D721Med (cell line): ENCODE measurements at places on chromosomes 7 and 10.

GRCh38 chr7:89857767-89858166 lies 296.5 kb upstream of the STEAP1 start:
- DNase-seq, result no peak

DNA sequence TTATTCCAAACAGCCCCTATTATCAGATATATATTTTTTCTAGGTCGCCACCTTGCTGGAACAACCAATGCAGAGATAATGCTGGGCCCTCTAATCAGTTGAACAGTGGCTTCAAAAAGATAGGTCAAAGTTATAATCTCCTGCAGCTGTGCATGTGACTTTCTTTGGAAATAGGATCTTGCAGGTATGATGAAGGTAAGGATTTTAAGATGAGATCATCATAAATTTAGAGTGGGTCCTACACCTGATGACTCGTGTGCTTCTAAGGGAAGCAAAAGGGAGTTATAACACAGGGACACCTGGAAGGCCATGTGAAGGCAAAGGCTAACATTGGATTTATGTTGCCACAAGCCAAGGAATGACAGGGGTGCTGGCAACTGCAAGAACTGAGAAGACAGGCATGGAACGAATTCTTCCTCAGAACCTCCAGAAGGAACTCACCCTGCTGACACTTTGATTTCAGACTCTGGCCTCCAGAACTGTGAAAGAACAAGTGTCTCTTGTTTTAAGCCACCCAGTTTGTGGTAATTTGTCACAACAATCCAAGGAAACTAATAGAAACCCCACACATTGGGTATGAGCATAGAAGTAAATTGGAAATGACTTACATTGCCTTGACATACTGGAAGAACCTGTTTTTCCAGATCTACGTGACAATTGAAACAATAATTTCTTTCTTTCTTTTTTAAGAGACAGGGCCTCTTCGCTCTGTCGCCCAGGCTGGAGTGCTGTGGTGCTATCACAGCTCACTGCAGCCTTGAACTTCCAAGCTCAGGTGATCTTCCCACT lies 34.4 kb downstream of the CCDC71L start:
- DNase-seq, result no peak

- DNase-seq, result no peak
Measured at GRCh38 chr7:2405601-2406345, 2.4 kb downstream of the CHST12 start.

DNA sequence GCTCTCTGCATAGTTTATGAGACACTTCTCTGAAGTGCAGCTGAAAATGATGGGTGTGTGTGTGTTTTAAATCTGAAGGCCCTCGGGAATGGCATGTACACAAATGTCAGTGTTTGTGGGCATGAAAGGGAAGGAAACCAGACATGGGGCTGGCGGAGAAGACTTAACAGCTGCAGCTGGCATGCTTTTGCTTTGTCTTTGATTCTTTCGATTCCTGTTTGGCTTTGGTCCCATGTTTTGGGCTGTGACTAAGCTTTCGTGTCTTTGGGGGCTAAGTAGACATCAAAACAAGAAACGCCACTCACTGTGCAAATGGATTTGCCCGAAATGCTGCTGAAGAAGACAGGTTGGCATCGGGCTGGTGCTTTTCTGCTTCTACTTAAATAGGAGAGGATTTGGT lies 179.3 kb downstream of the PFKFB3 start:
- no peak for DNase-seq

- no peak for DNase-seq
Measured at GRCh38 chr10:112209684-112210131, 26.1 kb upstream of the GPAM start.

GRCh38 chr7:123711832-123712293 lies 36.9 kb downstream of the WASL start:
- DNase-seq, result no peak

DNA sequence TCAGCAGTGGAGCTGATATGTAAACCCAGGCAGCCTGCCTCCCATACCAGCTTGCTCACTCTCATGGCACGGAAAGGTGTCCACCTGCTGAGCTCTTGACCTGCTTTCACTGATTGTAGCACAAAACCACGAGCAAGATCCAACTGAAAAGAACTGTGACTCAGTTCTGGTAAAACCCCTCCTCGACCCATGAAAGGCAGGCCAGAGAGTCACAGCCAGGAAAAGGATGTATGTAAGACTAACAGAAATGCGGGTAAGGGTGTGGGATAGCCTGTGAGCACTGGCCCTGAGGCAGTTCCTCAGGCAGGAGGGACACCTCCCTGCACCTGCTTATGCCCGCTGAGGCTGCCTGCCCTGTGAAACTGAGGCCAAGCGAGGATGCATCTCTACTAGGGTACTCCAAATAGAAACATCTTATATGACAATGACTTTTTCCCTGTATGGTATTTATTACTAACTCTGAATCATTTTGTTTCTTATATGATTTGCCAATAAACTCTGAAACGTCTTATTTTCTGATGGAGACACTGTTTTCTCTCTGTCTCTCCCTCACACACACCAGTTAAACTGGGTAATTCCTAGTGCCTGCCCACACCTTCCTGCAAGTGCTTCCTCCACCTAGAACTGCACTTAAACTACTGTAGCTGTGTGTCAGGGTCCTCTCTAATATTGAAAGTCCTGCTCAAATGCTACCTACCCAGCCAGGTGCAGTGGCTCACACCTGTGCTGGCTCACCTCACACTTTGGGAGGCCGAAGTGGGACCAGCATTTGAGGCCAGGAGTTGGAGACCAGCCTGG lies 73.3 kb upstream of the GHITM start:
- no peak for DNase-seq

DNA sequence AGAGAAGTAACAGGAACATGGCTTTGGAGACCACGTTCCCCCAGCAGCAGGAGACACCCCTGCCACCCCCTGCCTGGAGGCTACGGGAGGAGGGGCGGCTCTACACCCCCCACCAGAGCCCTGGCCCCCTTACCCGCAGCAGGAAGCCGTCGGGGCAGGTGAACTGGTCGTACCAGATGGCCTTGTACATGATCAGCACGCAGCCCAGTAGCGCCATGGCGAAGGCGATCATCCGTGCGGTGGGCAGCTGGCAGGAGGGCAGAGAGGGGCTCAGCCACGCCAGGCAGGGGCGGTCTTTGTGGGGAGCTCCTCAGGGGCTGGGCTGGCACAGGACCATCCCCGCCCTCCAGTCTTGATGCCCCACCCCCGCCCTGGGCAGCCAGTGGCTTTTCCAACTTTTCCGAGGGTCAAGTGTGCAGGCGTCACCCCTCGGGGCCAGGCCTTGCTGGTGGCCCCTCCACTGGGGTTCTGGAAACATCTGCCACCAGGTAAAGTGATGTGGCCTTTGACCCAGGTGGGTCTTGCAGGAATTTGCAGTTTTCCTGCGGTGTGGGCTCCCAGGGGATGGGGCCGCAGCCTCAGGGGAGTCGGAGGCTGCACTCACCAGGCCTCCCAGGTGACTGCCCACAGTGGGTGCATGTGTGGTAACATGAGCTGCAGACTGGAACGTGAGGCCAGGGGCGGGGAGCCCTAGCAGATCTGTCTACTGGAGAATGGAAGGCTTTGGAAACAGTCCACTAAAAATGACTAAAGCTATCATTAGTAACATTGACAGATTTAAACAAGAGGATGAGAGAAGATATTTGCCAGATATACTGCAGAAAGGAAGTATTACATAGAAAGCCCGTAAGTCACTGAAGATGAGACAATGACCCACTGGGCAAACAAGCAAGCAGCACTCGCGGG lies 9.7 kb downstream of the CALY start:
- no peak for DNase-seq

- DNase-seq, result no peak
Measured at GRCh38 chr7:130891254-130892094, 157.5 kb upstream of the KLF14 start.

DNA sequence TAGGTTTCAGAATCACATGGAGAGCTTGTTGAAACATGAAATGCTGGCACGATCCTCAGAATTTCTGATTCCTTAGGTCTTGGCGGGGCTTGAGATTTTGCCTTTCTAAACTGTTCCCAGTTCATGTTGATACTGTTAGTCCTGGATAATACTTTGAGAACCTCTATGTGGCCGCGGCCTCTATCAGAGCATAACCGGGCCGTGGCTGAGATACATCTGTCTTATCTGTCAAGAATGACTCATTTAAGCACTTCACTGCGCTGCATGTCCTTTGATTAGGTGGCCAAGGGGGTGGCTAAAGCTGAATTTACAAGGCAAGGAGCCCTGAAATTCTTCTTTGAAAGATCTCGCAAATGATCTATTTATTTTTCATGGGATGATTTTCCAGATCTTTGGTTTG lies 66.9 kb downstream of the GALNT17 start:
- DNase-seq, result no peak

DNA sequence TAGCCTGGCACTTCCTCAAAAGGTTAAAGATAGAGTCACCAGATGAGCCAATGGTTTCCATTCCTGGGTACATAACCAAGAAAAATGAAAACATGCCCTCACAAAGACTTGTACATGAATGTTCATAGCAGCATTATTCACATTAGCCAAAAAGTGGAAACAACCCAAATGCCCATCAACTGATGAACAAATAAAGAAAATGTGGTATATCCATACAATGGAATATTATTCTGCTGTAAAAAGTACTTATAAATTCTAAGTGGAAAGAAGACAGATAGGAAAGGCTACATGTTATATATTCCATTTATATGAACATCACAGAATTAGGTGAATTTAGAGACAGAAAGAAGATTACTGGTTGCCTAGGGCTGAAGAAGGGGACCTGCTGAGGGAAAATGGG lies 10.7 kb upstream of the SLC16A9 start:
- no peak for DNase-seq

DNA sequence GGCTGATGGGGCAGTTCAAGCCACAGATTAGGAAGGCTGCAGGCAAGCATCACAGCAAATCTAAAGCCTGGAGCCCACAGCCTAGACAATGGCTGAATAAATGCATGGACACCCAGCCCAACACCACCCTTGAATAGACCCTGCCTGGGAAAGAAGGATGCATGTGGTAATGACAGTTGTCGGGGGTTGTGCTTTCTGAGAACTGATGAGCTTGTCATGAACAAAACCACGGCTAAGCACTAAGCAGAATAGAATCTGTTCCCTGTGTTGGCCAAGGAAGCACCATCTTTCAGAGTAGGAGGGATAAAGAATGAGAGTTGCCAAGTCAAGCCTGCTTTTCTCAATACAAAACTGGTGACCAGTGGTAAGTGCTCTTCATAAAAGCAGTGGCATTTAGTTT lies 66.1 kb upstream of the JCAD start:
- no peak for DNase-seq
